Endothelial cell (in vitro differentiated cells): ENCODE measurements at places on chromosomes 4 and X. TPM values are rescaled to one million over a fixed set of nuclear protein-coding genes. Genes with fewer than 3 reads are reported as not detected.

DNA sequence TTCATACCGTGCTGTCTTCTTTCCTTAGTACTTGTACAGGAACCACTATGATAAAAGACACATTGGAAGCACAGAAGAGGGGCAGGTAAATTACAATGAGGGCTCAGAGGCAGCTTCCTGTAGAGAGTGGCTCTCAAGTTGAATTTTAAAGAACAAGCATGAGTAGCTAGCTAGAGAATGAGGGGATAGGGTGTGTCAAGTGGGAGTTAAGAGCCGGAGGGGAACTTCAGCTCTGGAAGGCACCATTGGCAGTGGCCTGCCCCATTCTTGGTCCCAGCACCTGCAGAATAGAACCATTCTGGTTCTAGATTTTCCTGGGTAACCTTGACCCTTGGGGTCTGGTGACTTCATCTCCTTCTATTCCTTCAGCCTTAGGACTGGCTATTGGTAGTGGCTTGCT, 34.0 kb upstream of the JADE1 start:
- no peak for DNase-seq

GRCh38 chr4:91958596-91958995, 345.2 kb upstream of the GRID2 start:
- no peak for DNase-seq

DNA sequence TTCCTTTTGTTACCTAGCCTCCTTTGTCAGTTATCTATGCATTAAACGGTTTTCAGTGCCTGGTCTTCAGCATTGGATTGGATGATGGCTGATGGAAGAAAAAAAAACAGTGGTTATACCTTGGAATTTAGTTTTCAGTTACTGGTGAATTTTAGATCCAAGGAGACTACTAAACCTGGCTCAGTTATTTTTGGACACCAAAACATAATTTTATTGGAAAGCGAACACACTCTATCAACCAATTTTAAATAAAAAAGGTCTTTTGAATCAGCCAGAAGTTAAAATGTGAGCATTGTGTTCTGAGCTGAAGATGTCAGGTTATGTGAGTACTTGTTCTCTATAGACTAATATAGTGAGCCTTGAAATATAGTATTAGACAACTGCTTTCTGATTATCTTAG, 32.1 kb downstream of the FGF2 start:
- DNase-seq: no peak

The GRIA2 gene
- total RNA-seq: 0.13 TPM

DNA sequence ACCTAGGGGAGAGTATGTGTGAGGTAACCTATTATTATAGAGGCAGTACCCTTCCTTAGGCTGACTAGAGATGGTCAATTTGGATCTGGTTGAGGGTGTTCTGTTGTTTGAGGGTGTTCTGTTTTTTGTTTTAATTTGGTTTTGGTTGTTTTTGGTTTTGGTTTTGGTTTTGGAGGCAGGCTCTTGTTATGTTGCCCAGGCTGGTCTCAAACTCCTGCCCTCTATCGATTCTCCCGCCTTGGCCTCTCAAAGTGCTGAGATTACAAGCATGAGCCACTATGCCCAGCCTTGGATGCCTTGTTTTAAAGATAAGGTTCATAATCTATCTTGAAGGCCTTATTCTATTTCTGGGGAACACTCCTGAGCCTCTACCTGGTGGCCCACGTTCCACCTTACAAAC, 912 bp downstream of the CXorf65 start:
- DNase-seq: no peak

The RIBC1 gene
- 0.97 TPM for total RNA-seq

GRCh38 chrX:111568354-111568753, 56.9 kb downstream of the SERTM2 start:
- peak; percentile 4 for DNase-seq

DNA sequence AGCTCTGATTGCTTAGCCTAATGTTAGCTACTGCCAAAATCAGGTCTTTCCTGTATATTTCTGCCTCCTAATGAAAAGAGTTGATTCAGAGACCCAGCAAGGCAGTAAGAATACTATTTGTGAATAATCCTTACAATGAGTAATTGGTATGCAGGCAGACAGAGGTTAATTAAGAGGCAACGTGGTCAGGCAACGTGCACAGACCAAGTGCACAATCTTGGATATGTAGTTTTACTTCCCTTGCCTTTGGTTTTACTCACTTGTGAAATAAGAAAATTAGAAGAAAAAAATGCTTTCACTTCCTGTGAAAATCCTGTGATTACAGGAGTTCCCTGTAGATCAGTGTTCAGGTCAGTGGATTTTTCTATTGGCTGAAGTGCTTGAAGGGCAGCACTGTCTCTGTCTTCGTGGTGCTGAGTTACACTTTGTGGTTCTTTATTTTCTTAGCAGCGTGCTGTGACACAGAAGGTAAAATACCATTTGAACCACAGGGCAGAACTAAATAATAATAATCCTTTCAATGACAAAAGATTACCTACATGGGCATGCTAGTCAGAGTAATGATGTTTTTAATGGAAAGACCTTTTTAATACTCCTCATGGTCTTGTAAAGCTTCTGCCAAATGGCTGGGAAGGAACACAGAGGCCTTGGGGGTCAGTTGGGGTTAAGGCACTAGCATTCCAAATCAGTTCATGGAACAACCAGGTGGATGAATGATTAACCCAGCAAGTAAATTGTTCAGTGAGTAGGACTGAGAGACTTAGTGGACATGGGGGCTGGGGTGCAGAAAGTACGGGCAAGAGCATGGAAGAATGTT, 430.9 kb downstream of the MAPK10 start:
- DNase-seq: no peak

The BST1 gene
- 12.6 TPM for total RNA-seq

DNA sequence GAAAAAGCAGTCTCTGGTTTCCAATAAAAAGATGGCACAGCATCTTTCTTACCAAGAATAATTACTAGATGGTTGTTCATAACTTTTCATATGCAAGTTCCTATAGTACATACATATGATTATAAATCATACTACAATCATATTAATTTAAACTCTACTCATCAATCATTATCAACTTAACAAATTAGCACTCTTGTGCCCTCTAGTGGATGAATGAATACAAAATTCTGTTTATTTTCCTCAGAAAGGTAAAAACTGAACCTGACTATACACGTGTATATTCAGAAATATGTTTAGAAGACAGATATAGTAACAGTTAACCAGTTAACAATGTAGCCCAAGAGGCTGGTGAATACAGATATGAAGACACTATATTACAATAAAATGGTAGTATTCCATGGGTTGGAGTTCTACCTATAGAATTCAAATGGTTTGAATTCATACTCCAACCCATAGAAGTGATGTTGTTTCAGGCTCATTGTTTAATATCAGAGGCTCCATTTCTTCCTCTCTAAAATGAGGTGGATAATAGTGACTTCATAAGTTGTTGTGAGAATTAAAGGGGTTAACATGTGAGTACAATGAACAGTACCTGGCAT, 100.0 kb downstream of the ADAMTS3 start:
- DNase-seq: no peak

The UGT2B17 gene
- not detected for total RNA-seq

- DNase-seq: no peak
Observed at GRCh38 chr4:20362148-20362547, 110.4 kb downstream of the SLIT2 start.

The AFF2 gene
- total RNA-seq: 9.3 TPM

DNA sequence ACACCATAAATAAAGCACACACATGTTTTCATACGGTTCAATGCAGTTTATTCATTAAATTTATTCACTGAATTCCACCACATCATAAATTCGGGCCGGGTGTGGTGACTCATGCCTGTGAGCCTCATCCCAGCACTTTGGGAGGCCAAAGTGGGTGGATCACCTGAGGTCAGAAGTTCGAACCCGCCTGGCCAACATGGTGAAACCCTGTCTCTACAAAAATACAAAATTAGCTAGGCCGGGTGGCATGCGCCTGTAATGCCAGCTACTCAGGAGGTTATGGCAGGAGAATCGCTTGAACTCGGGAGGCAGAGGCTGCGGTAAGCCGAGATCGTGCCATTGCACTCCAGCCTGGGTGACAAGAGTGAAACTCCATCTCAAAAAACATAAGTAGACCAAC, 131.6 kb downstream of the PDS5A start:
- no peak for DNase-seq

- DNase-seq: no peak
Observed at GRCh38 chr4:26242451-26242850, 78.4 kb upstream of the RBPJ start.

The TEX11 gene
- total RNA-seq: not detected

- no peak for DNase-seq
Observed at GRCh38 chrX:108420481-108420880, 17.7 kb downstream of the COL4A6 start.

DNA sequence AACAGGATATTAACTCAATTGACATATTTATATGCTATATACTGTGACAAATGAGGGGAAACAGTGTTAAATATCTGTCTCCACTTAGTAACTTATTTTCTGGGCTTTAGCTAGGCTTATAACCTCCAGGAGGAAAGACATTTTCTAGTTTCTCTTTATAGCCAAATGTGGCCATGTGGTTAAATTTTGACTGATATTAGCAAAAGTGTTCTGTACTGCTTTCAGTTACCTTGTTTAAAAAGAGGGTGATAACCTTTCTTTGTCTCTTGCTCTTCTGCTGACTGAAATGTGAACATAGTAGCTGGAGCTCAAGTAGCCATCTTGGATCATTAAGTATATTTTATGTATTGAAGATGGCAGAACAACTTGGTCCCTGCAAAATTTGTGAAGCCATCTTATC, 253.7 kb downstream of the PDHA2 start:
- no peak for DNase-seq

The OPHN1 gene
- 13.2 TPM for total RNA-seq

DNA sequence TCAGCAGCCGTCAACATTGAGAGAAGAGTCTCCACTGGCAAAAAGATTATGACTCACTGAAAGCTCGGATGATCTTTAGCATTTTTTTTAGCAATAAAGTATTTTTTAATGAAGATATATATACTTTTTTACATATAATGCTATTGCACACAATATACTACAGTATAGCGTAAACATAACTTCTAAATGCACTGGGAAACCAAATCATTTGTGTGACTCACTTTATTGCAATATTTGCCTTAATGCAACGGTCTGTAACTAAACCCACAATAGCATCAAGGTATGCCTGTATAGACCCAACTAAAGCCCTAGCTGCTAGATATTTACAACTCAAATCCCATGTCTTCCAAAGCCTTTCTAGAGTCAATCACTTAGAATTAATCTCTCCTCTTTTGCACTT, 52.3 kb upstream of the EDNRA start:
- no peak for DNase-seq

DNA sequence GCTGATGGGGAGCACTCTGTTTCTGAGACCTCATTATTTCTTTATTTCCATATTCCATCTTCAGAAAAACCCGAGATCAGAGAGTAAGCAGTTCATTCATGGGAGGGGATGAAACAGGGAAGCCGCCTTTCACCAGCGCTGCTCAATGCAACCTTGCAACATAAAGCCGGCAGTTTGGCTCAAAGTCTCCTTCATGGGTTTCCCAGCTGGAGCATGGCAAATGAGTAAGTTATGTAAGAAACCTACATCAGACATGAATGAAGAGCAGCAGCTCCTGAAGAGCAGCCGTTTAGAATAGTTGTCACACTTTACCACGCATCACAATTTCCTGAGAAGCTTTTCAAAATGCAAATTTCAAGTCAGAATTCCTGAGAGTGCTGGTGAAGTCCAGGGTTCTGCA, 578.8 kb downstream of the FSTL5 start:
- DNase-seq: no peak

The GABRE gene
- total RNA-seq: 2.0 TPM

- no peak for DNase-seq
Observed at GRCh38 chr4:184030036-184030435, 124.9 kb downstream of the STOX2 start.

DNA sequence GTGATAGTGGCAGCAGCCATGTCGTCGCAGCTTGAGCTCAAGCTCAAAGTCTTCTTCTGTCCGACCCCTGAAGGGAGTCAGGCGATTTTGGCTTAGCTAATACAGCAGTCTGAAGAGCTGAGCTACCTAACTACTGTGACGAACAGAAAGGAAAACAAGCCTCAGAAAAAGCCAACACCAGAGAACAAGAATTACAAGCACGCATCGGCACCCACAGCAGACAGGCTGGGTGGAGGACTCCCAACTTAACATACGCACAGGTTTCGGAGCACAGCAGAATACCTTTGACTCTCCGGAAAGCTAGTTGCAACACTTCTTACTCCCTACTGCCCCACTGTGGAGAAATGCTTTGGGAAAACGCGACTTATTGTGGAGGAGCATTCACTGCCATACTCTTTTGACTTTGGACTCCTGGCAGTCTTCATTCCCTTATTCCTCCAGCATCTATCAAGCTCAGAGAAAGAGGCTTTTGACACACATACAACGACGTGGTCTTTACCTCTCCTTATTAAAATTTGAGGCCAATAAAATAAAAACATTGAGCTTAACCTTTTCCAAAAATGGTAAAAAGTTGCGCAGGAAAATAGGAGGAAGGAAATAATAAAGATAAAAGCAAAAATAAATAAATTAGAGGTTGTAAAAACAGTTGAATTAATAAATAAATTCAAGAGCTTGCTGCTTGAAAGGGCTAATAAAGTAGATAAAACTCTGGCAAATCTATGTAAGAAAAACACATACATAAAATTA, 41.3 kb upstream of the GPC3 start:
- DNase-seq: peak; percentile 52

- DNase-seq: no peak
Observed at GRCh38 chr4:94582517-94582916, 130.8 kb downstream of the PDLIM5 start.

DNA sequence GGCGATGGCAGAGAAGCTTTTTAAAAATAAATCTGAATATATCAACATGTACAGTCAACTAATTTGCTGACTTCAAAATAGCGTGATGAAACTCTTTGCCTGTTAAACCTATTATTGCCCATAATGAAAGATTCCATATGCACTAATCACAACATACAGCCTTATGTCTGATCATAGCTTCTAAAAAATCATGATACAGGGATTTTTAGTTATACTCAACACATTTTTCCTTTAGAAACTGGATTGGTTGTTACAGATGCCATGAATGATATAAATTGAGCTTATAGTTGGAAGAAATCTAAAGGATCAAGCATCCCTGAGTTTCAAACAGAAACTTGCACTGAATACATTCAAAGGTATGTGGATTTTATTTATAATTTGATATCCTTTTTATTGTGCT, at the start of gene AMELX:
Gene AMELX (plus strand): TSS at position 301 of the 400 bp plus-strand sequence. CDS start 1,376 bp downstream, outside the sequence.
- DNase-seq: no peak

The TMSB15A gene
- total RNA-seq: 11.2 TPM

DNA sequence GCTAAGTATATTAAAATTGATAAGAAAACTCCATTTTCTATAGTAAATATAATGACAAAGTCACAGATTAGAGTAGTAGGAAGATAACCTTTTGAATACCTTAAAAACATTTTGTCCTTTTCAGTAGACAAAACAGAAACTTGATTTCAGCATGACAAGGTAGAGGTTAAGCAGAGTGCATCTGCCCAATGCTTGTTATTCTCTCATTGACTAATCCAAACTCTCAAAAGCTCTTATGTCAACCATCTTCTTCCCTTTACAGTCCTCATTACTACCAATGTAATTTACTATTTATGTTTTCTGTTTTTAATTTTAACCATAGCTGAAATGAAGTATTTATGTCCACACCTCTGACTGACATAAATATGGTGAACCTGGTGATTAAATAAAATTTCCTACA, 11.1 kb downstream of the NIPAL1 start:
- no peak for DNase-seq
